HCEC 1CT (cell line): ENCODE measurements at places on chromosomes 4 and X.

- no peak for DNase-seq
Measured at GRCh38 chr4:110611968-110612447, 10.9 kb downstream of the PITX2 start.

DNA sequence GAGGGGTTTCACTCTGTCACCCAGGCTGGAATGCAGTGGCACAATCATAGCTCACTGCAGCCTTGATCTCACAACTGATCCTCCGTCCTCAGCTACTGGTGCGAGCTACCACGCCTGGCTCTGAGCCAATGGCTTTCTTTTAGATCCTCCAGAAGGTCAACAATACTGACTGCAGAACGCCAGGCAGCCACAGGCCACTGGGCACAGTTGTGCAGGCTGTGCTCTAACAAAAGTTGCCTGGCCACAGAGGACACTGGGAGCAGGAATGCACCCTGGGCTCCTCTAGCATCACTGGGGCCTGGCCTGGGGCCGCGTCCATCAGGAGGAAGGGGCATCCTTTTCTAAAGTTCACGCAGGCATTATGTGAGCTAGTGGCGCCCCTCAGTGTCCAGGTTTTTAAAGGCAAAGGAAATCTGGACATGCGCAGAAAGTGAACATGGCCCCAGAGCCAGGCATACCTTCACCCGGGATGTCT lies 14.9 kb upstream of the PORCN start:
- DNase-seq, result peak; percentile 44

DNA sequence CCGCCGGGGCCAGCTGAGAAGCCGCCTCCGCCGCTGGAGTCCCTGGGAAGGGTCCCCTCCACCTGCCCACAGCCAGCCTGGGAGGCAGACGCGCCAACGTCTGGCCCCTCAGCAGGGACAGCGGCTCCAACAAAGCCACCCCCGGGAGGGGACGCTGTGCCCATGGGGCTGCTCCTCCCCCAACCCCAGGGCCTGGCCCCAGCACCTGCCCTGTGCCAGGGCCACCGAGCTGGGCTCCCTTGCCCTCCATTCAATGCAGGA lies 6.1 kb upstream of the HMX1 start:
- no peak for DNase-seq

- DNase-seq, result no peak
Measured at GRCh38 chr4:32140636-32141035, 1420.5 kb downstream of the PCDH7 start.

DNA sequence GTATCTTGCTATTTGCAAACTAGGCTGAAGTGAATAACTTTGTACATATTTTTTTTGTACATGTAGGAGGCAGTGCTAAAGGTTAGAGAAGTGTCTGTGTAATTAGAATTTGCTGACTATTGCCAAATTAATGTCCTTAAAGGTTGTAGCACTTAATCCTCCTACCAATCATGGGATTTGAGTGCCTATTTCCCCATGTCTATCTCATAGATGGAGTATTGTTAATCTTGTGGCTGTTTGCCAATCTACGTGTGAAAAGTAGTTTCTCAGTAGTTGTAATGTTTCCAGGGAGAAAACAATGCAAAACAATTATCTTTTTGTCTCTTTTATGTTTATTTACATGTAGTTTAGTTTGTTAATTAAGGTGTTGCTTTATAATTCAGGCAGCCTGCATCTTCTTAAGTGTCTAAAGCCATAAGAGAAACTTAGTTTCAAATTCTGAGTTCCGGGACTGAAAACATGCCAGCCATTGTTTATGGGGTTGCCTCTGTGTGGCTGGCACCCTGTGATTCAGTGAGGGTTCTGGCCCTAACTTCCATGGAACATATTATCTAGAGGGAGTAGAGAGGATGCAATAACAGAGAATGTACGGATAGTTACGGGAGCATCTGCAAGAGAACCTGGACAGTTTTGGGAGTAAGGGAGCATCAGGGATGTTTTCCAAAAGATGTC lies 142.4 kb downstream of the KLHL8 start:
- no peak for DNase-seq
